Cerebellar nuclear complex (tissue), 1 donor: ENCODE measurements at places on chromosomes 5 and 9.

DNA sequence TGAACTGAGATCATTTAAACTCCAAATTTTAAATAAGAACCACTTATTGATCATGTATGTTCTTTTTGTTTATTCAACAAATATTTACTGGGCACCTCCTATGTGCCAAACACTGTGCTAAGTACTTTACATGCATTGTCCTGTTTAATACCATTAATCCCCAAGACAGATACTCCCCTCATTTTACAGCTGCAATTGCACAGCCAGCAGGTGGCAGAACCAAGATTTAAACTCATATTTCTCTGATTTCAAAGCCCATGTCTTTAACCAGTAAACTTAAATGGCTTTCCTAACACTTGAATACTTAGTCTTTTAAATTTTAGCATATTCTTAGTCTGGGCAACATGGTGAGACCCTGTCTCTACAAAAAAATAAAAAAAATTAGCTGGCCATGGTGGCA is 43.4 kb upstream of the KIAA1958 start:
- no peak for DNase-seq

- DNase-seq = no peak
Observed at GRCh38 chr5:96402500-96402899, 30.5 kb downstream of the PCSK1 start.

- DNase-seq = no peak
Observed at GRCh38 chr9:99192786-99193465, 28.8 kb downstream of the ALG2 start.

DNA sequence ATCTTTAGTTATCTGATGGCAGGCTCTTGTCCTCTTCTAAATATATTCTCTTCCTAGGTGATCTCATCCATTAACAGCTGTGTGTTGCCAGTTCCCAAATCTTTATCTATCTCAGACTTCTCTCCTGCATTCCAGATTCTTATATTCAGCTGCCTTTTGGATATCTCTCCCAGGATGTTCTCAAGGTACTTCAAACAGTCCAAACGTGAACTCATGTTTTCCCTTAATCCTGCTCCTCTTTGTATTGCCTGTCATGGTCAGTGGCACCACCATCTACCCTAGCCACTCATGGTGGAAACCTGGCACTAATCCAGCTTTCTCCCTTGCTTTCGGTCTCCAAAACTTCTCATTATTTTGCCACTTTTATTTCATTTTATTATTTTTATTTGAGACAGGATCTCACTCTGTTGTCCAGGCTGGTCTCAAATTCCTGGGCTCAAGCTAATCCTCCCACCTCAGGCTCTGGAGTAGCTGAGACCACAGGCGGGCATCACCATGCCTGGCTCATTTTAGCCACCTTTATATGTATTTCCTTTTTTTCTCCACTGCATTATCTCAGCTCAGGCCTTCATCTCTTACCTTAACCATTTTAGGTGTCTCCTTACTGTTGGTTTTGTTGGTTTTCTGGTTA is 3.8 kb downstream of the ZFYVE16 start:
- no peak for DNase-seq

GRCh38 chr9:123678038-123678877 is 251.7 kb downstream of the DENND1A start:
- DNase-seq = no peak

GRCh38 chr5:116738239-116738614 is 163.6 kb upstream of the SEMA6A start:
- DNase-seq = no peak

GRCh38 chr5:139275536-139275935 is 18.0 kb upstream of the MATR3 start:
- no peak for DNase-seq

GRCh38 chr9:77906991-77907390 is 124.6 kb downstream of the GNAQ start:
- no peak for DNase-seq

DNA sequence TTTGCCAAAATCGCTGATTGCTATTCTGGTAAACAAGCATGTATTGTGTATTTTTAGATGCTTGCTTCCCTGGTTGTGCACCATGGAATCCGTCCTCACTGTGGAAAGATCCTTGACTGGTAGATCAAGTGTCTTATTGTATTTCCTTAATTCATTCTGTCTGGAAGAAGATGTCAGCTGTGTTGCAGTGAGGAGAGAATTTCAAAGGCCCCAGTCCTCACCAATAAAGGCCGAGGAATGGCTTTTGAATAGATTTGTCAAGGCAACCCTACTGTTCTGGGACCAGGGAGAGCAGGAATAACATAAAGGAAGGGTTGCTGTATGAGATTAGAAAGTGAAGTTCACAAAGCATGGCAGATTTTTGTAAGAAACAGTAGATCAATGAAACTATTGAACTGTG is 36.2 kb upstream of the POU5F2 start:
- DNase-seq = no peak

DNA sequence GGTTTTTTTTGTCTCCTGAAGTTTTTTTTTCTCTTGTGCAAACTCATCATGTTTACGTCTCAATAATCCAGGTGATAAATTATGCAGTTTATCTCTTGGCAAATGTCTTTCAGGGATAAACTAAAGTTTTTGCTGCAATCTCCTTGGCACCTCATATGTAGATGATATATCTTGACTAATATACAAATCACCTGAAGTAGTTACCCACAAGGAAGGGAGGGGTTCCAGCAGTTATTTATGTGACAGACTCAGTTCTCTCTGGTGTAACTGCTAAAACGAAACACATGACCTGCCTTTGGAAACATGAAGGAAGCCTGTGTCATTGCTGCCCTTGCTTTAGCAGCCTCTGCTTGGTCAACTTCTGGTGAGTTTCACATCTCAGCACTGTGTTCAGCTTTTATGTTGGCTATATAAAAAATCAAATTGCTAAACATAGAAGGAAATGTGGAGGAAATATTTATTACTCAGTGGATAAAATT is 39.3 kb upstream of the KIAA1958 start:
- no peak for DNase-seq

GRCh38 chr5:104955479-104955878 is 1392.9 kb upstream of the NUDT12 start:
- DNase-seq = no peak

GRCh38 chr5:53542926-53543325 is 17.5 kb upstream of the NDUFS4 start:
- DNase-seq = no peak
